ENCODE measurements at places on chromosomes 7 and 10.

GRCh38 chr7:159070431-159071148, 74.1 kb downstream of the VIPR2 start:
- no peak for DNase-seq

- DNase-seq: no peak
Observed at GRCh38 chr10:97095701-97096260, 90.0 kb downstream of the SLIT1 start.

GRCh38 chr7:82183634-82184033, 259.9 kb downstream of the CACNA2D1 start:
- DNase-seq: no peak

DNA sequence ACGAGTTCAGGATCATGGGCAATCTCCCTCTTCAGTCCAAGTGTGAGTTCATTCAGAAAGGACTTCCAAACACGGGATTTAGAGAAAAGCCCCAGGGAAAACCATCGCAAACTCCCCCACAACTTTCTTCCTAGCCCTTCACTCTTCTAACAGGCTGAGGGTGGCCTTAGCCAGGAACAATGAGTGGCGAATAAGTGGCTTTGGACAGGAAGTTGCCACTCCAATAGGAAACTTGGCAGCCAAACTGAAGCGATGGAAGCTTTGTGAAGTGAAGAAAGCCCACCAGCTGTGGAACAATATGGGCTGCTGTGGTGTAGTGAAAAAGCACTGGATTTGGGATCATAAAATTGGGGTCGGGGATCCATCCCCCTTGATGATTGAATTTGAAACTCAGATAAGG, 193.2 kb downstream of the TEX36 start:
- DNase-seq: no peak

GRCh38 chr10:60138026-60138425, 231.7 kb upstream of the CCDC6 start:
- DNase-seq: no peak

- peak; percentile 75 for DNase-seq
Observed at GRCh38 chr7:16989811-16990413, 108.1 kb upstream of the AGR3 start.

DNA sequence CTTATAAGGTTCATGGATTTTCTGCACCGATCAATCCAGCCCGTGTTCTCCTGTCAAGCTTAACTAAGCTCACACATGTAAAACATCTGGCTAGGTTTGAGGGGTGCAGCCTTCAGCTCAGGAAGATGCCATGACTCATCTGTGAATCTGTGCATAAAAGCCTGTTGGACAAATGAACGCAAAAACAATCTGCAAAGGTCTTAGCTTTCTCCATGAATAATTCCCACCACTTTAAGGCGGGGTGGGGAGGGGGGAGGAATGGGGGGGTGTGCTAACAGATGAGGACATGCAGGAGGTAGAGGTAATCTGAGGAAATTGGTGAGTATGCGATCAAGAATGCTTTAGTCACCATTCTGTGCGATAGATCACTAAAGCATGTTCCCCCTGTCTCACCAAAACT, 4.8 kb downstream of the DOCK4 start:
- no peak for DNase-seq

DNA sequence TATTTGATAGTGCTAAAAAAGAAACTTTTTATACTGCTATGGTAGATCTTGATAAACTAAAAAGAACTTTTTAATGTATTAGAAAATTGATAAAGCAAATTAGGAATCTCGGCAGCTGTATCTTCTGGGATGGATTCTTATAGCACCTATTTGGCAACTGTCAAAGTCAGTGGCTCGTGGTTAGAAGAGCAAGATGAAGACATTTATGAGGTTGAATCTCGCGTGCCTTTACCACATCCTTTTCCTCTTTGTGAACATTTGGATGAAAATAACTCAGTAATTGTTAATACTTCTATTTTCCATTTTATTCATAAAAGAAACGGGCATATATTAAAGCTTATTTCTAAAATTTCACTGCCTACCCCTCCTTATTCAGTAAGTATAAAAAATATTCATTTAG, 76.2 kb downstream of the CYP51A1 start:
- no peak for DNase-seq

DNA sequence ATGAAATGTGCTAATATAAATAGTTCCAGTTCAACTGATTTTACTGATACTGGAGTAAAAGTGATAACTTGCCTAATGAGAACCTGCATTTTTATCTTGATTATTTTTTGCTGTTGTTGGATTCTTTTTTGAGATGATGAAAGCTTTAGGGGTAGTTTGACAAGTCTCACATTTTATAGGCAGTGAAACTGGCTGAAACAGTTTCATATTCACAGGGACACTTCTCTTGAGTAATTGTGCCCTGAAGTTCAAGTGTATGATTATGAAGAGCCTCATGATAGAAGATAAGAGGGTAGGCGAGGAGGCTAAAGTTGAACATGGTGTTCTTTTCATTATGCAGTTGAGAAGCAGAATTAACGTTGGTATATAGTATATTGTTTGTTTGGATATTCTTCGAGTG, 5.1 kb downstream of the AUTS2 start:
- DNase-seq: no peak

GRCh38 chr10:103630156-103630555, 136.7 kb downstream of the NEURL1 start:
- DNase-seq: no peak

- no peak for DNase-seq
Observed at GRCh38 chr7:151129117-151129959, 38.2 kb downstream of the GBX1 start.

DNA sequence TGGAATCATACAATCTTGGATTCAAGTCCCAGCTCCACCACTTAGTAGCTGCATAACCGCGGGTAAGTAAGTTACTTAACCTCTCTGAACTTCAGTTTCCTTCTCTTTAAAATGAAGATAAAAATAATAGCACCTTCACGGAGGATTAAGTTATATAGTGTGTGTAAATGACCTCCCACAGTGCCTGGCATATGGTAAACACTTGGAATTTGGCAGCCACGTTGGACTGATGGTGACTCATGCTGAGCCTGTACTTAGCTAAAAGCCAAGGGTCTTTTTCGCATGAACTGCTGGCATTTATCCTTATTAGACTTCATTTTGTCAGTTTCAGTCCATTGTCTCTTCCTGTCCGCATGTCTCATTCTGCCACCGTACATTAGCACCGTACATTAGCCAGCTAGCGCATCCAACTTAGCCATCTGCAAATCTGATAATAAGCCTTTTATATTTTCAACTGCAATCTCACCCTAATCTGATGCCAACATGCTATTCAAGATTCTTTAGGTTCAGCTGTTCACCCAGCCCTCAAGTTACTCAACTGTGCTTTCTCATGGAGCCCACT, 11.2 kb downstream of the SLC13A4 start:
- DNase-seq: no peak

DNA sequence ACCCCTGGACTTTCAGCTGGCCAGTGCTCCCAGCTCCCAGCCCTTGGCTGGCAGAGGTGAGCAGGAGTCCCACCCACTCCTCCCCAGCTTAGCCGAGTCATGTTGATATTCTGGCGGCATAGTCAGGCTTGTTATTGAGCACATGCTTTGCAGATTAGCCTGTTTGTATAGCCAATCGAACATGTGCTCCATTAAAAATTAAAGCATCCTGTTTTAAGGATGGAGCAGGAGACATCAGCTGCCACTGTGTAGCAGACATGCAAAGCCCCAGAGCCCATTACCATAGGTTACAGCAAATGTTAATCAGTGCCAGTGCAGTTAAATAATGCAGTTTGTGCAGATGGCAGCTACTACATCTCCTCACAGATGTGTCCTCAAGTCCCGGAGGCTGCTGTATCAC, 574.6 kb upstream of the GALNT17 start:
- DNase-seq: no peak

- no peak for DNase-seq
Observed at GRCh38 chr7:26091933-26092332, 60.1 kb upstream of the NFE2L3 start.

DNA sequence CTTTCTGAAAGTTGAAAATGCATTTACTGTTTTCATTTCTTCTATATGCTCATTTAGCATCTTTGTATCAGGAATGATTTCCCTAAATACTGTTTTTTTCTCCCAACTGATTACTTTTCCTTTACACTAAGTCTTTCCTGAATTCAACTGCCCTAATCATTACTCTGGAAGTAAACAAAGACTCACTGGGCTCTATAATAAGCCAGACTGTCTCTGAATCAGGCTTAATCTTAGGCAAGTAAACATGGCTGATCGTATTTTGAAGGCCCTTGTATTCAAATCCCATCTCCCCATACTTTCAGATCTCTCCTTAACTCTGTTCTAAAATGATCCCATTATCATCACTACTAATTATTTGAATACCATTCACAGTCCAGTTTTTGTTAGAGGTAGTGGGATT, 61.6 kb downstream of the PDZD8 start:
- DNase-seq: no peak

DNA sequence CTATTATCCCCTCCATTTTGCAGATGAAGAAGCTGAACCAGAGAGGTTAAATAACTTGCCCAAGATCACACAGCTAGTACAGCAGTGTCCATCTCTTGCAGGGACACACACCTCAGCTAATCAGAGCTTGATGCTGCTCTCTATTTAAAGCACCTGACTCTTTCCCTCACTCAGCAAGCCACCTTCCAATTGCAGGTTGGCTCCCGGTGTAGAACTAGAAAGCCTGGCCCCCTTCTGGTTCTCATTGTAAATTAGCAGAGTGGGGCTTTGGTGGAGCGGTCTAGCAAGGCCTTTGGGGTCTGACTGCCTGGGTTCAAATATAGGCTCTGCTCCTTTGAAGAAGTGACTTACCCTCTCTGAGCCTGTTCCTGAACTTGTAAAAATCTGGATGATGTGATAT, 176.4 kb downstream of the NEURL1 start:
- no peak for DNase-seq

- no peak for DNase-seq
Observed at GRCh38 chr10:133442191-133442966, 11.4 kb upstream of the SCART1 start.

DNA sequence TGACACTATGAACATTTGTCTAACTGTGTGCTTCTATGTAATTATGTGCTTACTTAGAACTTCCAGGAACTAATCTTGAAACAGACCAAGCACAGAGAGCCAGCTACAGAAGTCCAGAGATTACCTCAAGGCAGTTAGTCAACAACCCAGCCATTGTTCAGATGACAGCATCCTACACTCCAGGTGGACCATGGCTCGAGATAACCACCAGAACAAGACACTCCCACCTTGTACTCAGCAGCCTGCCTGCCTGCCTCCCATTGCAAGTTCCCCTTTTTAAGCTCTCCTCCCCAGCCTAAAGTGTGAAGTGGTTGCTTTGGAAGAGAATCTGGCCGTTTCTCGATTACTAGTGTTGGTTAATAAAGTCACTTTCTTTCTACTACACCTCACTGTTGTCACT, 1080.6 kb upstream of the LRRN3 start:
- DNase-seq: no peak

DNA sequence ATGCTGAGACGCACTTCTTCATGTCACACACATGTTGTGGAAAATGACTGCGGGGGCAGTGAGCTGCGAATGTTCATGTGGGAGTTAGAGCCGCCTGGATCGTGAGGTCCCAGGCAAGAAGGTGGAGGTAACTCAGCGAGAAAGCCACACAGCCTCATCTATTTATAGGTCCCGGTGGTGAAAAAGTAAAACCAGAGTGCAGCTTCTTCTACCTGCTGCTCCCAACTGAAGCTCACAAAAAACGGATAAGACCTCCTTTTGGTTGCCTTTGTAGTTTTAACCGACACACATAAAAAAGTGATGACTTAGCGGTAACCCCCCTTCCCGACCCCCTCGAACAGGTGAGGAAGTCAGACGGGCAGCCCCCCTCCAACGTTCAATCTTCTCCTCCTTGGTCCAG, 276.9 kb downstream of the GATA3 start:
- DNase-seq: no peak

GRCh38 chr10:15897287-15897686, 37.0 kb upstream of the MINDY3 start:
- no peak for DNase-seq

GRCh38 chr7:13016592-13017332, 329.3 kb downstream of the ARL4A start:
- peak; percentile 71 for DNase-seq

DNA sequence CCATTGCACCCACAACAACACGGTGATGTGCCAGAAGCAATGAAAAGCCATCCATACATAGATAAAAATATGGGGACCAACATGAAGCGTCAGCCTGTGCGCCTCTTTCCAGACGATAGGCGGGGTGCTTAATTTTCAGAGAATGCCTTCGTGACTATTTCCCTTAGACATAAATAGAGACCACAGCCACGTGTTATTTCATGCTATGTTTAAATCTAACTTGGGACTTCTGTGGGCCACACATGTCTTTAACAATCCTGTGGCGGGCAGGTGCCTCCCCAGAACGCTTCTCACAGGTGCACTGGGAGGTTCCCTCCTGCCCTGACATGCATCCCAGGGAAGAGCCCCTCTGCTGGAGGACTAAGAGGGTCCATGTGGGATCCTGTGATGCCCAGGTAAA, 259.7 kb downstream of the ADARB2 start:
- no peak for DNase-seq

DNA sequence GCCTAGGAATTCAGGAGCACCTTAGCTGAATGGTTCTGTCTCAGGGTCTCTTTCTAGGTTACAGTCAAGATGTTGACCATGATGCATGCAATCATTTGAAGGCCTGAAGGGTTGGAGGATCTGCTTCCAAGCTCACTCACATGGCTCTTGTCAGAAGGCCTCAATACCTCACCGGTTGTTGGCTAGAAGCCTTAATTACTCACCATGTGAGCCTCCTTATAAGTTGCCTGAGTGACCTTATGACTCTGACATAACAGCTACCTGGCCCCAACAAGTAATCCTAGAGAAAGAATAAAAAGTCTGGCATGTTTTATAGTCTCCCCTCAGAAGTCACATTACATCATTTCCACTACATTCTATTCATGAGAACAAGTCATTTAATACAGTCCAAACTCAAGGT, 3.4 kb upstream of the C1GALT1 start:
- DNase-seq: no peak

DNA sequence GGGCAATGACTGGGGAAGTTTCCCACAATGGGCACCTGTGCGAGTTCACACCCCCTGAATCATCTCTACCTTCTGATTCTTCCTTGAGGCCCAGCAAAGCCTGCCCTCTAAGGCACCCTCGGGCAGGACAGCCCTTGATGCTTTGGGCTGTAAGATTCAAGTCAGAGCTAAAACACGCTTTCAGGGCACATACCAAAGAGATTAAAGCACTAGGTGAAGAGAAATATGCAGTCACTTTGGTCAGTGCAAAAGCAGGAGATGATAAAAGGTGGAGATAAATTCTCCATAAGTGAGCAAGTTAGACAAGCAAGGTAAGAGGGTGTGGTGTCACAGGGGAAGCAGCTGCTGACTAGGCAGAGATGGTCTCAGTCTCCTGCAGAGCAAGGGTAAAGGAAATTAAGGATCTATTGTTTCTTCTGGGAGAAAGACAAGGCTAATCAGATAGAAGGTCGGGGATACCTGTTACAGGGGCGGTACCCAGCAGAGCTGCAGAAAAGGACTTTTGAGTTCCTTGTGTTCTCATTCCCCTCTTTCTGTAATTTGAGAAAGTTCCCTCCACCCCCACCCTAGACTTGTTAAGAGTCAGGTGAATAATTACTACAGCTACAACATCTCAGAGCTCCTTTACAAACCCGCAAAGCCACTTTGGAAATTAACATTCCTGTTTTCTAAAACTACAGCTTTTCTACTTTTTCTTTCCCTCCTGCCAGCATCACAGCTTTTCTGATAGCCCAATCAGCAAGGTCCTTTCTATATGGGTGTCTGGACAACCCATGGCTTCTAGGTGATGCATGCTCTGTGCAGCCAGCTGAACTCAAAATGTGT, 26.4 kb downstream of the PDLIM1 start:
- DNase-seq: peak; percentile 61
